ENCODE measurements at places on chromosomes 16 and 17.

DNA sequence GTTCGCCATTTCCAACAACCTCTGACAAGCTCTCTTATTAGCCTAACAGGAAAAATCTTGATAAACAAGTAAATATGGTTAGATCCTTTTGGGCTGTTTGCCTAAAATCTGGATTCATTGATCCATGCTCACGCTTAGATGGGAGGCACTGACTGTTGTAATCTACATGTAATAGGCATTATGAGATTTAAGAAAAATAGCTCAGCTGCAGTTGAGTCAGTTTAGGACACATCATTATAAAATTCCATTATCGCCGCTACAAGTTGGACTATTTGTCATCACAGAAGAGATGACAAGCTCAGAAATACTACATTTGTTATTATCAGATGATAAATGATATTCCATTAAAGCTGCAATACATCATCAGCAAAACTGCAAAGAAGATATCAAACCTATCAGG is 524.0 kb downstream of the TOX3 start:
- no peak for DNase-seq

GRCh38 chr17:38453951-38454421 is 25.7 kb downstream of the ARHGAP23 start:
- no peak for DNase-seq

- no peak for DNase-seq
Observed at GRCh38 chr17:33175562-33175961, 117.5 kb downstream of the ASIC2 start.

DNA sequence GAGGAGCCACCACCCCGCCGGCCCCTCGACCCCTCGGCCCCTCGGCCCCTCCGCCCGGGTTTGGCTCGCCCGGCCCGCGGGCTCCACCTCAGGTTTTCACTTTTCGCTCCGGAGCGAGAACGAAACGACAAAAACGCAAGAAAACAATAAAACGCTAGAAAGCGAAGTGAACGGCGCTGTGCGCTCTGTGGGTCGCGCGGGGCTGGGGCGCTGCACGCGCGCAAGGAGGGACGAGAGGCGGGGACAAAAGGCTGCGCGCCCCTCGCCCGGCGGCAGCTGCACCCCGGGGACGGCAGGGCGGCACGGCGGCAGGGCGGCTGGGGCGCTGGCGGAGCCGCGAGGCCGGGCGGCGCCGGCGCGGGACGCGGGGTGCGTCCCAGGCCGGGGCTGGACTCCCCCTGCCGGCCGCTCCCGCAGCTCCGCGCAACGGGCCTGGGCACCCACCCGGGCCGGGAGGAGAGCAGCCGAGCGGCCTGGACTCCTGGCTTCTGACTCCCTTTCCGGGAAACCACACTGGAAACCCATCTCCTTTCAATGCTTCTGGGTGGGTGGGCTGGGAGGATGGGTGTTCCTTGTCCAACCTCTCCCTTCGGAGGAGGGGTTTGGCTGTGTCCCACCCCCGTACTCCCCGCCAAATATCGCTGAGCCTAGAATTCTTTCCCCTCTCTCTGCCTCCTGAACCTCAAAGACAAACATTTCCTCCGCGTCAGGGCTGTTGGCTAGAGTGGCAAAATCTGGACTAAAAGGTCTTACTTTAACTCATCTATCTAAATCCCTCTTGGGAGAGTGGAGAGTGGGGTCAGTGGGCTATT is 9.9 kb downstream of the TBX2 start:
- DNase-seq, result no peak

- DNase-seq, result no peak
Observed at GRCh38 chr16:87322833-87323726, 5.9 kb upstream of the C16orf95 start.

DNA sequence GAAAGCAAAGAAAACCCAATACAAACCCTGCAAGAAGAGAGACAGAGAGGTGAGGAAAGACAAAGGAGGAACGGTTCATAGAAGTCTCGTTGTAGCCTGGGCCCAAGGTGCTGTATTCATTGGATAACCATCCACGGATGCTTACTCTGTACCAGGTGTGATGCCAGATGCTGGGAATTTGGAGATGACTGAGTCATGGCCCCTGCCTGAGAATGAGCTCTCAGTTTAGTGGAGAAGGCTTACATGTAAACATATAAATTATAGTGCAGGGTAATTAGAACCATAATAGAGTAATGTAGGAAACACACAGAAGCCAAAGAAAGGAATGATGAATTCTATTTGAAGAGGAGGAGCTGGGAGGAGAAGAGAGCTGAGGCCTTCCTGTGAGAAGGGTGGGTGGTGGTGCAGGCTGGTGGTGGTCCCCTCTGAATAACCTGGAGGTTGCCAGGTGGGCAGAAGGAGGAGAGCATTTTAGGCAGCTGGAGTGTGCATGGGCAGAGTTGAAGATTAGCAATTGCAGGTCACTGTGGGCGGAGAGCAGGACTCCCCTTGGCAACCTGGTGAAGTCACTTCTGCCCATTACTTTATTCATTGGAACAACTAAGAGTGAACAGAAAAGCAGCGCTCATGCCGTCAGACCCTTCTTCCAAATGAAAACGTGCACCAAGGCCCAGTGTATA is 7.7 kb upstream of the ZG16 start:
- DNase-seq, result no peak

GRCh38 chr17:2853283-2854142 is 57.3 kb downstream of the RAP1GAP2 start:
- no peak for DNase-seq

- no peak for DNase-seq
Observed at GRCh38 chr17:36728030-36728991, 126.9 kb downstream of the MRM1 start.

GRCh38 chr17:53039981-53040380 is 782.7 kb upstream of the KIF2B start:
- no peak for DNase-seq

GRCh38 chr17:83062011-83062817 is 17.2 kb upstream of the METRNL start:
- no peak for DNase-seq

GRCh38 chr16:85903559-85903958 is 4.6 kb downstream of the IRF8 start:
- no peak for DNase-seq

DNA sequence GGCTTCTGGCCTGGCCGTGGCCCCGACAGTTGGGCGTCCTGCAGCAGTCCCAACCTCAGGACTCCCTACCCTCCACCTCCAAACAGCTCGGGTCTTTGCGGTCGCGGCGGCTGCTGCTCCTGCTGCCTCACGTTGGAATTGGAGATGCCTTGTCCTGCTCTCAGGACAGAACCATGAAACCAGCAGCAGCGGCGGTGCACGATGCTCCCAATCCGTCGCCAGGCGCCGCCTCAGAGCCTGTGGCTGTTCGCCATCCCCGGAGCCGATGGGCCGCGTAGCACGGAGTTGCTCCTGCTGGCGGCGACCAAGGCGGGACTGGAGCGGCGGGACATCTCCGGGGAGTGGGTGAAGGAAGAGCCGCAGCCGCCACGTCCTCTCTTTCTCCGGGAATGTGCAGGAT is 1965.9 kb downstream of the TP53TG3F start:
- DNase-seq, result no peak

DNA sequence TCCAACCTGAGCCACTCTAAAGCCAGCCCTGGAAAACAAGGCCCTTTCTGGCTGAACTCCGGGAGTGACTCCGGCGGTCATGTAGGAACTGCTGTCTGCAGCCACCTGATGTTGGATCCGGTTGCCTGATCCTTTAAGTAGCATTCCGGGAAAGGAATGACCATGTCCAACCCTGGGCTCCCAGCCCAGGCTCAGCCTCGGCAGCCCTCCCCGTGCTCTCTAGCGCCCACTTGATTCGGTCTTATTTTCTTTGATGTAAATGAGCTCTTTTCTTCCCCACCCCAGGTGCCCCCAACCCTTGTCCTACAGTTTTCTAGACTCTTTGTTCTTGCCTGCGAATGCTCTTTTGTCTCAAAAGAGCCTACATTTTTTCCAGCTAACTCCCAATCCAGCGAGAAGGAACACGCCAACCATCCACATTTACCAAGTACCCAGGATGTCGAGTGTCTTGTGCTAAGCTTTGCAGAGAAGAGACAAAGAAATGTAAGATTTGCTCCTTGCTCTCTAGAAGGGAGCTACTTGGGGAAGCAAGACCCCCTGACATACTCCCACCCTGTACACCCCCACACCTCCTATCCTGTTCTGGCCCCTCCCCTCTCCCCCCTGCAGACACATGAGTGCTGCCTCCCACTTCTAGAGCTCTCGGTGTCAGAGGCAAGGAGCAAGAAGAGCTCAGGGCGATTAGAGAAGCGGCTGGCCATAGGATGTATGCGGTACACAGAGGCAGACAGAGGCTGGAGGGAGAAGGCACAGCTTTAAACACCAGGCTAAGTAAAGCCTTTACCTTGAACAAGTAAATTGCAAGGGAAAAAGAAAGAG is 53.8 kb downstream of the COG7 start:
- no peak for DNase-seq

DNA sequence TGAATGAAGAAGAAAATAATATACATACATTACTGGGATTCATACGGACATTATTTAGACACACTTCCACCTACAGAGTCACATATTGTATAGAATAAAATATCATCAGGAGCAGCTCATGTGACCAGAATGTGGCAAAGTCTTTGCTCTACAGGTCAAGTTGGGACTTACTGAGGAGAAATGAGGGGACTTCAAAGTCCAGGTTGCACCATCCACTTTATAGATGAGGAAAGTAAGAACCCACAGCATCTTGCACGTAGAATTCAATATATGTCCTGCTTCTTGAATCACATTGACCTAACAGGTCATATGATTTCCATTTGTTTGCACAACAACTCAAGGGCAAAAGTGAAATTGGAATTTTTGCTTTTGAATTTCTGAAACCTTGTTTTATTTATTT is 524.3 kb downstream of the WWOX start:
- DNase-seq, result no peak

GRCh38 chr17:77825621-77826020 is 132.9 kb upstream of the TNRC6C start:
- no peak for DNase-seq

DNA sequence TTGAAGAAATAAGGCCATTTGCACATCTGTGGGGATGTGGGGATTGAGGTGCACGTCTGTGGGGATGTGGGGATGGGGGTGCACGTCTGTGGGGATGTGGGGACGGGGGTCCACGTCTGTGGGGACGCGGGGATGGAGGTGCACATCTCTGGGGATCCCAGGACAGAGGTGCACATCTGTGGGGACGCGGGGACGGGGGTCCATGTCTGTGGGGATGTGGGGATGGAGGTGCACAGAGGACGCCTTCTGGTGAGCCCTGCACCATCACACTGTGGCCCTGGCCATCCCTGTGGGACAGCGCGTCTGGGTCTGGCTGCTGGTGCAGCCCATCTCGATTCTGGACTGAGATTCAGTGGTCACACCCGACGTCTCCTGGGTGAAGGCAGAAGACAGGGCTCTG is 161.4 kb downstream of the LAT start:
- DNase-seq, result no peak

DNA sequence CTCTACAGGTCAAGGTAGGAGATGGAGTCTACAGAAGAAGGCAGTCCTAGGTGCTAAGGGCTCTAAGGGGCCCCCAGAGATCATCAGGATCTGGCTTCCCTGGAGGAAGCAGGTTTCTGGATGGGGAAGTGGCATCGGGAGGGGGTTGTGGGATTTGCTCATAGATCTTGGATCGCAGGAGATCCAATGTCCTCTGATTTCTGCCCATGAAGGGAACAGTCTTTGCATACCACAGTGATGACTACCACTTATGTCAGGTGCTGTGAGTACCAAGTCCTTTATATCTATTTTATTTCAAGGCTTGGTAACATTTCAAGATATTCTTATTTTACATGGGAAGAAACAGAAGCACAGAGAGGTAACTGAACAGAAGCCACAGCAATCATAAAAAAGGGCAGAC is 164.0 kb downstream of the RGS9 start:
- no peak for DNase-seq

- no peak for DNase-seq
Observed at GRCh38 chr17:4587803-4588202, 3.5 kb downstream of the SMTNL2 start.

DNA sequence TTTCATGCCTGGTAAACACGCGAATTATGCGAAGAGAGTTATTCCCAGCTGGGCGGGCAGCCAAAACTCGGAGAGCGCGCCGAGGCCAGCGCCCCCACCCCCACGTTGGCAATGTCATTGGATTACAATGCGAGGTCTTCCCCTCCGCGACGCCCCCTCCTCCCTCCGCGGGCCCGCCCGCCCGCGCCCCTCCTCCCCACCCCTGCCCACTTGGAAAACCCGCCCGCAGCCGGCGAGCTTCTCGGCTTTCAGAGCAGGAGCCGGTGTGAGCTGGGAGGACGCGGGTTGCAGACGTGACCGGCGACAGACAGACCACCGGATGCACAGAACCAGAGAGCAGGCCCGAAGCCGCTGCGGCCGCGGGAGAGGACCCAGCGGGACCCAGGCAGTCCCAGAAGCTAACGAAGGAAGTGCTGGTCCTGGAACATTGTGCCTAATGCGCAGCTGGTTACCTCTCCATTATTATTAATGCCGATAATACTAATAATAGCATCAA is 4.0 kb downstream of the NOG start:
- DNase-seq, result no peak

DNA sequence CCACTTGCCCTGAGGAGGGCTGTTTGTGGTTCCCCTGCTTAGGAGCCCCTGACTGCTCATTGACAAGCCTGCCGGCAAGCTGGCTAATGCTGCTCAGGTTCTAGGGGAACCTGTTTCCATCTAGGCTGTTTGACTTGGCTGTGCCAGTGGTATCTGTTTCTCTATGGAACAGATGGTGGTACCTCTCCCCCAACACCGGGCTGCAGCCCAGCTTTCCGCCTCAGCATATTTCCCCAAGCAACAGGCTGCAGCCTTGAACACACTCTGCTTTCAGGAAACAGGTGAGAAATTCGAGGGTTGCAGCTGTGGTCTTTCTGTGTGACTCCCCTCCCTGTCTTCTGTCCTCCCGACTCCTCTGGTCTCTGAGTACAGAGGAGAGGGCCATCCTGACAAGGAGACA is 132.3 kb downstream of the TMEM132E start:
- DNase-seq, result no peak

- no peak for DNase-seq
Observed at GRCh38 chr16:82626791-82627261, at the start of gene CDH13. CDH13 (plus strand) TSS chr16:82626969.

Data from liver (tissue), 10 donors.